DMS79 treated with DMSO at 0.1 percent for 48 hours (cell line): ENCODE measurements at places on chromosomes 2 and 18.

- DNase-seq, result no peak
Measured at GRCh38 chr2:28822036-28822435, 11.4 kb downstream of the SPDYA start.

- DNase-seq, result no peak
Measured at GRCh38 chr2:60739156-60739555, 16.9 kb upstream of the PAPOLG start.

GRCh38 chr2:85761-86160 lies 39.5 kb upstream of the FAM110C start:
- no peak for DNase-seq

GRCh38 chr2:42492691-42493467 lies 903 bp downstream of the KCNG3 start:
- DNase-seq, result peak; percentile 44

- DNase-seq, result no peak
Measured at GRCh38 chr2:207363761-207364290, 165.9 kb upstream of the CREB1 start.

DNA sequence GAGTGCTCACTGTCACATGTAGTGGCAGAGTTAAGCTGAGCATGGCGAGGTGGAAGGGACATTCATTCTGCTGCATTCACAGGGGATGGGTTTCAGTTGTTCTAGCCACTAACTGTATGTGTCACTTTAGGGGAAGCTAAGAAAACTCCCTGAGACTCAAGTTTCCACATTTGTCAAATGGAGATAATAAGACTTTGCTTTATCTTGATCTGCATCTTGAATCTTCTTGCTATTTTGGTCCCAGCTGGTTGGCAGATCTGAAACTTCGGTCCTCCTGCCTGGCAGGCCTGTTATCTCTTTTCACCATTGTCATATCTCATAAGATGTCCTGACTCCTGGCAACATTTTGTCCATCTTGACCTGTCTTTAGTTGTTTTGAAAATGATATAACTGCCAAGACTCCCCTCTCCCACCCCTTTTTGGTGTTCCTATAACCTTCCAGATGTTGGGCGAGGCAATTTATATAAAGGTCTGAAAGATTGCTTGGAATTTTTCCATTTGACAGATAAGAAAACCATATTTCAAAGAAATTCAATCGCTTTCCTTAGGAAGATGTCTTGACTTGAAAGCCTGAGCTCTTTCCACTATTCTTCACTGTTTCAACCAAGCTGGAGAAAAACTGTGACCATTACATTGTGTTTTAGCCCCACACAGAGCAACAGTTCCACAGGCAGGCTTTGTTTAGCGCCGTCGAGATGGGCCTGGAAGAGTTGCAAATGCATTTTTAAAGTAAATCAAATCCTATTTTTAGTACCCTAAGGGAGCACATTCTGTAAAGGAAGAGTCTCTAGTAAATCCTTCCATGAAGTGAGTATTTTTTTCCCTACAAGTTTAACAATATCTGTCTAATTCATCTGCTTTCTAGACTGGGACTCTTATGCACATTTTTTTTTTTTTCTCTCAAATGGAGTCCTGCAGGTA lies 33.4 kb downstream of the MYCN start:
- no peak for DNase-seq

DNA sequence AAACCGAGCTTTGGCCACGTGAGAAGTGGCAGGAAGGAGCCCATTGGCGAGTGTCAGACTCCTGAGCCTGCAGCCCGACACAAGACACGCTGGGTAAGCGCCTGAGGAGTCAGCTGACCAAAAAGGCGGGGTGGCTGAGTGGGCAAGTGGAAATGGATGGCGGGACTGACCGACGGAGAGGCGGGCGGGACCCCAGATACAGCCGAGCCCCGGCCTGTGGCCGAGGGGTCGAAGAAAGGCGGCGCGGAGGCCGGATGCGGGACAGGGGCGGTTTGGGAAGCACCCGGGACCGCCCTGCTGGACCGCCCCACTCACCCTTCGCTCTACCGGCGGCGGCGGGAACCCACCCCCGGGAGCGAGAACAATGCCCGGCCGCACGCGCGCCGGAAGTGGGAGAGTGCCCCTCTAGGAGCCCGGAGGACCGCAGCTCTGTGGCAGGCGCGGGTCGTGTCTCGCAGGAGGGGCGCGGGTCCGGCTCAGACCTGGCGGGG lies 22.8 kb downstream of the ZSCAN30 start:
- DNase-seq, result peak; percentile 56

DNA sequence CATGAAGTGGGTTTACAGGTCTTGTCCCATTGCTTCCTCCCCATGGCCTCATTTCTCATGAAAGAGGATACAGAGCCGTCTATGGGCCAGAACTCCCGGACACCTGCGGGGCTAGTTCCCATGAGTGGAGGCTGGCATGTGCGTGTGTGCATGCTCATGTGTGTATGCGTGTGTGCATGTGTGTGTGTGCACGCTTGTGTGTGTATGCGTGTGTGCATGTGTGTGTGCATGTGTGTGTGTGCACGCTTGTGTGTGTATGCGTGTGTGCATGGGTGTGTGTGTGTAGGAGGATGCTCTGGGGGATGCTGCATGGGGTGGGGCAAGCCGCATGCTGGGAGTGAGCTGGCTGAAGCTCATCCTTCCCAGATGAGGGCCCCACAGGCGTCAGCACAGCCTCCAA lies 20.8 kb downstream of the INHBB start:
- DNase-seq, result no peak

DNA sequence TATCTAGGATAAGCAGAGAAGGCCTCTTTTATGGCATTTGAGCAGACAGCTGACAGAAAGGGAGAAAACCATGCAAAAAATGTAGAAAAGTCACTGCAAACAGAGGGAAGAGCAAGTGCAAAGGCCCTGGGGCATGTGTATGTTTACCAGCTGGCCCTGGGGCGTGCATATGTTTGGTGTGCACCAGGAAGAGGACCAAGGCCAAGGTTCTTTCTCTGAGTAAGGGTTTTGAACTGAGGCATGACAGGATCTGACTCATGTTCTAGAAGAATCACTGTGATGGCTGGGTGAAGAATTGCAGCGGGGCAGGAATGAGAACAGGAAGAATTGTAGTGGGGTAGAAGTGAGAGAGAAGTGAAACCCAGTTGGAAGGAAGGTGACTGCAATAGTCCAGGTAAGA lies 69.6 kb downstream of the STEAP3 start:
- no peak for DNase-seq

- no peak for DNase-seq
Measured at GRCh38 chr2:28415715-28416114, 23.1 kb downstream of the FOSL2 start.

GRCh38 chr2:42618116-42618515 lies 49.7 kb downstream of the MTA3 start:
- DNase-seq, result no peak

- DNase-seq, result no peak
Measured at GRCh38 chr18:47235096-47235495, 16.4 kb downstream of the SKOR2 start.

DNA sequence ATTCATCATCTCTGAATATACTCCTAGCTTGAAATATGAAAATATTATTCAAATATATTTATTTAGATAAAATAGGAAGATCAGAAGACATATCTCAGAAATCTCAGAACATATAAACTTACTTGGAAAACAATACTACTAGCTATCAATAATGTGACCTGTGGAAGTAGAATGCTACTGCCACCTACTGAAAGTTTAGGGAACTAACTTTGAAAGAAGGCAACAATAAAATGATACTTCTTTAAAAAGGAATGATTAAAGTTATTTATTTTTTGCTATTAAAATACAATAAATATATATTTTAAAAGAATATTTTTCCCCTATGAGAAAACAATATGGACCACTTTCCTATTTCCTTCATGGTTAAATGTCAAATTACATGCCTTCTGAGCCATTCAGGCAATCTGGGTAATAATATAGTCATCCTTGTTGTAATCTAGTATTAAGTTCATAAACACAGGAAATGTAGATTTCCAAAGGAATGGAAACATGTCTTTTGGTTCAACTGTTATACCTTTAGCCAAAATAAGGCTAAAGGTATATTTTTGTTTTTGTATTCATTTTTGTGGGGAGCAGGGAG lies 26.0 kb downstream of the ACADL start:
- peak; percentile 20 for DNase-seq

- DNase-seq, result no peak
Measured at GRCh38 chr2:191637182-191638078, 40.5 kb upstream of the NABP1 start.

- DNase-seq, result no peak
Measured at GRCh38 chr2:74577448-74577847, 22.9 kb downstream of the DOK1 start.

- no peak for DNase-seq
Measured at GRCh38 chr2:193272011-193272410, 1077.3 kb upstream of the TMEFF2 start.

- no peak for DNase-seq
Measured at GRCh38 chr2:118177318-118177717, 89.0 kb downstream of the INSIG2 start.

GRCh38 chr2:3296182-3296972 lies 81.2 kb downstream of the EIPR1 start:
- DNase-seq, result no peak

DNA sequence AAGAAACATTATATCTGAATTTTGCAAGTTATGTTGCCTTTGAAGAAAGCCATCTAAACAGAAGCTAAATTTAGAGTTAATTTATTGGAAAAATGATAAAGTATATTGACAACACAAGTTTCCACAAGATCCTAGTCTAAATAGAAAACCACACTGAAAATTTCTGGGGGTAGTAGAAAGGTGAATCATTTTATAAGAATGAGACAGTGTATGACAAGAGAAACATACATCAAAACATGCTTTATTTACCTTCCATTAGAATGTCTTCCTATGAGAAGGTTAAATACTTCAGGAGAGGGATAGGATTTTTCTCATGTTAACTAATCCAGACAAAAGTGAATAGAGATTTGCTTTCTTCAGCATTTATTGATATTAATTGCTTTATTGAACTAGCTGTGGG lies 1389.8 kb upstream of the ZEB2 start:
- no peak for DNase-seq

GRCh38 chr2:129872446-129872845 lies 107.0 kb upstream of the RAB6C start:
- no peak for DNase-seq

- DNase-seq, result no peak
Measured at GRCh38 chr2:118833716-118834439, 13.6 kb downstream of the EN1 start.

DNA sequence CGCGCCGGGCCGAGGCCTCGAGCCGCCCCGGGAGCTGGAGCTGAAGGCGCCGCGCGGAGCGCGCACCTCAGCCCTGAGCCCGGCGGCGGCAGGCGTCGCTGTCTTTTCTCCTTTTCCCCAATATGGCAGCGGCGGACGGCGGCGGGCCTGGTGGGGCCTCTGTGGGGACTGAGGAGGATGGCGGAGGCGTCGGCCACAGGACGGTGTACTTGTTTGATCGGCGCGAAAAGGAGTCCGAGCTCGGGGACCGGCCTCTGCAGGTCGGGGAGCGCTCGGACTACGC lies 369 bp downstream of the SMCHD1 start:
- DNase-seq, result peak; percentile 65
